ENCODE measurements at places on chromosomes 12 and 14.

DNA sequence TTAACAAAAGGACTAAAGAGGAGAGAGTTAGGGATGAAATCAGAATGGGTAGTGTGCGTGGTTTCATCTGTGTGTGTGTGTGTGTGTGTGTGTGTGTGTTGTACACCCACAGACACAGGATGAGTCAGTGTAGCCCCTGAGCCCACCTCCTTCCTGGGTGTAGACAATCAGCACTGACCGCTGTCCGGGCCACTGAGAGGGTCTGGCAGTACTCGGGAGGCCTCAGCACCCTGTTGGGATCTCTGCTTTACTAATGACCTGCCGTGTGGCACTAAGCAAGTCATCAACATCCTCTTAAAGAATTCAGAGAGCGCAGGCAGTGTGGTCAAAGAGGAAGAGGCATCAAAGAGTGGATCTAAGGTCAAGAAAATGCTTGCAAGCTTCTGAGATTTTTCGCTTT, 112.6 kb downstream of the PRMT8 start:
- no peak for DNase-seq

- no peak for DNase-seq
Observed at GRCh38 chr14:49159081-49159480, 427.1 kb downstream of the RPS29 start.

DNA sequence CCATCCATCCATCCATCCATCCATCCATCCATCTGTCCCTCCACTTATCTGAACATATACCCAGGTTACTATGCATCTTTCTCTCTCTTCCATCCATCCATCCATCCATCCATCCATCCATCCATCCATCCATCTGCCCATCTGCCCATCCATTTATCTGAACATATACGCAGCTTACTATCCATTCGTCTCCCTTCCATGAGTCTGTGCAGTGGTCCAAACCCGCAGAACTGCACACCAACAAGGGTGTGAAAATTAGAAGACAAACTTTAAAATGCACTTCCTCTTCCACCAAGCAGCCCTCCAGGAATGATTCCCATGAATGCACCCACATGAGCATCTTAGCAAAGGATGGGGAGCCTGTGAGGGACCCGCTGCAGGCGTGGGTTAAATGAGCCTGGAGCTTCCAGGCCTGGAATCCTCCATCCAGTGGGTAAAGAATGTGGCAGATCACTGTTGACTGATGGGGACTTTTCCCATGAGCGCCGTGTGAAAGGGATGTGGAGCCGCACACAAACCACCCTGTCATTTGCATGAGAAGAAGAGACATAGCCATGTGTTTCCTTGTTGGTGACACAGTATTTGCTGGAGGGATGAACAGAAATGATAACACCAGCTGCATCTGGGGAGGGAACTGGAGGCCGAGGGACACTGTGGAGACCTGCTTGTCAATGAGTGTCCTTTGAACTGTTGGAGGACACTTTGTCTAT, 376.6 kb downstream of the ADGRD1 start:
- DNase-seq: no peak

GRCh38 chr14:92902191-92902590, 20.8 kb upstream of the CHGA start:
- DNase-seq: no peak

GRCh38 chr14:69770559-69770958, 3.6 kb downstream of the SRSF5 start:
- DNase-seq: no peak

GRCh38 chr12:93006471-93007208, 77.5 kb upstream of the EEA1 start:
- DNase-seq: no peak

DNA sequence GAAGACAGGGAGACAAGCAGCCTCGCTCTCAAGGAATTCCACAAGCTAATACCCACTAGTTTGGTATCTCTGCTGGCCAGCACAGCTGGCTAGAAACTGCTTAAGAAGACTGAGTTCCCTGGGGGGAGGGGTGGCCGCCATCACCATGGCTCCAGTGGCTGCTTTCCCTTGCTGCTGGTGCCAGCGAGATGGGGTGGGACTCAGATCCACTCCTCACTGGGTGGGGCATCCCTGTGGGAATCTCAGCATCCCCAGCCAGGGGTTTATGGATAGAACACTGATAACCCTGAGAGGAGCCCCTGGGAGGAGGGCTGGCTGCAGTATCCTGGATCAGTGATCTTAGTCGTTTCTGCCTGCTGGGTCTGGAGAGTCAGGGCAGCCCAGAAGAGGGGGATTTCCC, 170.6 kb upstream of the MDGA2 start:
- no peak for DNase-seq

GRCh38 chr12:6237830-6238229, 37.6 kb downstream of the CD9 start:
- no peak for DNase-seq

DNA sequence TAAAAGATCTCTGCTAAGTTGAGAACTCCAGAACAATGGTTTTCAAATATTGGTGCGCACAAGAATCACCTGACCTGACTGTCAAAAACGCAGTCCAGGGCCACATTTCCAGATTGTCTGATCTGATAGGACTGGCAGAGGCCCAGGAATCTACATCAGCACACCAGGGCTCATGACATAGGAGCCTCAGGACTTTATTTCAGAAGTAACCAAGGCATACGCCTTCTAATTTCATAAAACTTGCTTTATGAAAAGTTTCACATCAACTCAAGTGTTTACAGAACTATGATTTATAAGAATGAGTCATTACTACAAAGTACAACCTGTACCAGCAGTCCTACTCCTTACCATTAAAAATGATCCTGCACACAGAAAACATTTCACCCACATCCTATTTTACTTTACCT, 47.7 kb upstream of the PTPRO start:
- no peak for DNase-seq

GRCh38 chr14:73696466-73697400, 17.5 kb downstream of the PNMA1 start:
- no peak for DNase-seq

DNA sequence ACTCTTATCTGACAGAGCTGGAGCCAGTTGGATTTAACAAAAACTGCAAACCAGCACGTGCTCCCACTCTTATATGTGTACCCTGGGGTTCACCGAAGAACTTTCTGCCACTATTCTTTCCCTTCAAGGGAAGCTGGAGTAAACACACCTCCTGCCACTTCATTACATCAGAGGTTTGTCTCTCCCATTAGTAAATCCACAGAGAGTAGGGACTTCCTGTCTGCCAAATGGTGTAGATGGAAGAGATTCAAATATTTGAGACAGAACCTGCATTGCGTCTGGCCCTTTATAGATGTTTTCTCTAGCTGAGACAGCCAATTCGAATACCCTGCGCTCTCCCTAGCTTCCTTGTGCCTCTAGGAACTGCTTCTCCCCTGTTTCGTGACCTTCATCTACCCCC, 29.1 kb upstream of the AEBP2 start:
- DNase-seq: no peak

- DNase-seq: no peak
Observed at GRCh38 chr12:42173961-42174521, 29.4 kb upstream of the GXYLT1 start.

- DNase-seq: no peak
Observed at GRCh38 chr12:53578783-53579182, 47.4 kb downstream of the ATF7 start.

- no peak for DNase-seq
Observed at GRCh38 chr12:50224026-50224692, 57.0 kb upstream of the CERS5 start.

- no peak for DNase-seq
Observed at GRCh38 chr12:12384571-12385340, 27.9 kb downstream of the BORCS5 start.

DNA sequence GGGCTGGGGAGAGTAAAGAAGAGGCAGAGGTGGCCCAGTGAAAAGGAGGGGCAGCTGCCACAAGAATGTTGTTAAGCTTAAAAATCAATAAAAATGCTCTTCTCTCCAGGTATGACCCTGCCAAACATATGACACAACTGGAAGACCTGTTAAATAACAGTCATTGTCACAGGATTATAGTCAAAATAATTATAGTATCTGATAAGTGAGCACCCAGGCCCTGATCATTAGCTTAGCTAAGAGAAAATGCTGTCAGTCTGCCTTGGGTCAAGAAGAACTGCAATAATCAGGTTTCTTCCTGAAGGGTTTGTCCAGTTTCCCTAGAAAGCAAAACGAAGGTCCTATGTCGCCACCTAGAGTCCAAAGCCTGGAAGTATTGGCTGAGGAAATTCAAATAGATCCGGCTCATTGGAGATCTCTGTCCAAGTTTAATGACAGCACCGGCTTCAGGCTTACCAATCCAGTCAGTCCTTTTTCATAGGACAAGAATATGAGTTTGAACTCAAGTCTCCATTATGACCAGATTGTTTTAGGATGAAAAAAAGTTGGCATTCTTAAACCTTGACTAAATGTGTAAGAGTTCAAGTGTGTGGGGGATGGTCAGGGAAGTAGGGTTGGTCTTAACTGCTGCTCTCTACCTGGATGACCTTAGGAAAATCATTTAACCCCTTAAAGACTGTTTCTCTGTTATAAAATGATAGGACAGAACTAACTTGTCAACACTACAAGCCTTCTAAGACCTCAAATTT, 22.5 kb upstream of the NKX2-8 start:
- DNase-seq: peak; percentile 45

DNA sequence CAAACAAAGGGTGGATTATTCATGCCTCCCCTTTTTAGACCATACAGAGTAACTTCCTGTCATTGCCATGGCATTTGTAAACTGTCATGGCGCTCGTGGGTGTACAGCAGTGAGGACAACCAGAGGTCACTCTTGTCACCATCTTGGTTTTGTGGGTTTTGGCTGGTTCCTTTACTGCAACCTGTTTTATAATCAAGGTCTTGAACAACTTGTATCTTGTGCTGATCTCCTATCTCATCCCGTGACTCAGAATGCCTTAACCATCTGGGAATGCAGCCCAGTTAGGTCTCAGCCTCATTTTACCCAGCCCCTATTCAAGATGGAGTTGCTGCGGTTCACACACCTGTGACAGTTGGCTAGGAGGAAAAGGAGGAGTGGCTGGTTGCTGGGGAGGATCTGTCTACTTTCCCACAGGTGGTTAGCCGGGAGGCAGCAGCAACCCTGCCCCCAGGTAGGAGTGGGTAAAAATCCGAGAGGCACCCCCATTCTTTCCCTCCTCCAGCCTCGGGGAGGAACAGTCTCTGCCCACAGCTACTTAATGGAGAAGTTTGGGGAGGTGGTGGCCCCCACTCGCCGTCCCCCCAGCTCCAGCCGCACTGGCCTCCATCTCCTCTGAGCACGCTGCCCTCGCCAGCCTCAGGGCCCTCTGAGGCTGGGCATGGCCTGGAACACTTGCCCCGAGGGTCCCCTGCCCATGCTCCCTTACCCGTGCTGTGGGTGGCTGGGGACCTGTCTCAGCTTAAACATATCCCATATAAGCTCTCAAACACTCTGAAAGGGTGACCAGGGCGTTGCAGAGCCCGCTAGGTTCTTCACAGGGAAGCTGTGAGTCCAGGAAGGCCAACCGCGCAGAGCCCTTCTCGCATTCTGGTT, 41.7 kb downstream of the SMIM41 start:
- no peak for DNase-seq

DNA sequence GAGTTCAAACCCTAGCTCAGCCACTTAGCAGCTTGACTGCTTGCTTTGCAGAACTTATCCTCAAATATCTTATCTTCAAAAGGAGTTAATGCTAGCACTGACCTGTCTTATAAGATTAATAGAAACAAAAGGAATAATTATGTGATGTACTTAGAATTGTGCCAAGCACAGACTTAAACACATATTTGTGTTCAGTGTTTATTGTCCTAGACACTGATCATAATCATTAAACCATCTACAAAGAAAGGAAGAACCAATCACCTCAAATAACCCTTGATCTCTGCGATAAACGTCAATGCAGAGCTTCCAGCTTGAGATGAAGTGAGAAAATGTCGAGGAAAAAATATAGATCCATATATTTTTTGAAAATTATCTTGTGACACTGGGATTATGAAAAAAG, 73.1 kb downstream of the ATXN7L3B start:
- no peak for DNase-seq

- peak; percentile 16 for DNase-seq
Observed at GRCh38 chr12:69240631-69240995, 1.2 kb downstream of the CPSF6 start.

DNA sequence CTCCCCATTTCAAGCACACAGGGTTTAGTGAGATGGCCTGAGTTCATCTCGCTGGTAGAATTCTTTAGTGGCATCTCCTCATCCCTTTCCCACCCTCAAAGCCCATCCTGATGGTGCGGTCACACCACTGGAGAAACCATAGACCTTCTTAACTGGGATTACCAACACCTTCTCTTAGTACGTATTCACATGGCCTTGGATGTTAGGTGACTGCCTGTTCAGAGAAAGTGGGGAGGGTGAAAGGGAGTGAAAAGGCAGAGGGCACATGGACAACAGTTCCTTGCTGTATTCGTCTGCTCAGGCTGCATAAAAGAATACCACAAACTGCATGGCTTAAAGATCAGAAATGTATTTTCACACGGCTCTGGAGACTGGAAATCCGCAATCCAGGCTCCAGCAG, 306.1 kb downstream of the ZFP36L1 start:
- DNase-seq: no peak

DNA sequence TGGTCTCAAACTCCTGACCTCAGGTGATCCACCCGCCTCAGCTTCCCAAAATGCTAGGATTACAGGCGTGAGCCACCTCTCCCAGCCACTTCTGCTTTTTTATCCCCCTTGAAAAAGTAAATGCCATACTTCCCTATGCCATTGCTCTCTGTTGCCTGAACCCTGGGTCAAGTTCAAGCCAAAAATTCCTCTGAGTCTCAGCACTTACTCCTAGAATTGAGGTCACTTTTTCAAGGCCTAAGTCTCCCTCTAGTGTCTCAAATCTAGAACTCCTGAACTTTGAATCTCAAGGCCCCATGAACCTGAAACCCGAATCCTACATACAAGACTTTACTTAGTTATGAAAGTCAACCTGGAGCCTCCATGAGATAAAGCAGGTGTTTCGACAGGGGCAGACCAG, 1.4 kb upstream of the APOBEC1 start:
- DNase-seq: peak; percentile 38

- DNase-seq: no peak
Observed at GRCh38 chr12:45220363-45220931, 4.6 kb downstream of the ANO6 start.

DNA sequence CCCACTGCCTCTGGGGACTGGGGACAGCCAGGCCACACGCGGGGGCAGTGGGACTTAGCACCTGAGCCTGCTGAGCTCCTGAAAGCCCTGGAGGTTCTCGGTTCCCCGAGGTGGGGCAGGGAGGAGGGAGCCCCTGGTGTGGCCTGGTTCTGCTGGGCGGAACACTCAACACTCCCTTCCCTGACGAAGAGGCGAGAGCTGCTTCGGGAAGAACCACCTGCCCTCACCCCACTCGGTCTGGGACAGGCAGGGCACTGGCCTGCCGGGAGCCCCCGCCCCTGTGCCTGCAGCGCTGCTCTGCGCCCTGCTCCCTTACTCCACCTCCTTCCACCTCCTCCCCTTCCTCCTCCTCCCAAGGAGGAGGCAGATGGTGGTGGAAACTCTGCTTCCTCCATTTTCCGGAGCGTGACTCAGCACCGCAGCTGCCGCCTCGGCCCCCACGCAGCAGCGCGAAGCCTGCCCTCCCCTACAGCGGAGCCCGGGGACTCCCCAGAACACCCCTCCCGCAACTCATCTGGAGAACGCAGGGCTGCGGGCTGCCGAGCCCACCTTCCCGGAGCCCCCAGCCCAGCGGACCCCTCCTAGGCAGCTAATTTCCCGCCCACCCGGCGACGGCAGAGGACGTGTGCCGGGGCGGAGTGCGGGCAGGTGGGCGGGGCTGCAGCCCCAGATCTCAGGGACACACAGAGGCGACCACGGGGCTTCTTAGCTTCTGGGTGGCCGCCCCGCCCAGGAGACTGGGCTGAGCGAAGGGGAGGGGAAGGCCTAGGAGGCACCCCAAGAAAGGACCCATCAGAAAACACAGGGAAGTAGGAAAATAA, 11.7 kb upstream of the INF2 start:
- peak; percentile 91 for DNase-seq

- DNase-seq: no peak
Observed at GRCh38 chr12:9132008-9132535, 16.4 kb upstream of the A2M start.

All from NCI-H2171 (cell line).